ENCODE measurements at places on chromosomes 5 and 9.

GRCh38 chr5:42514754-42515153 lies 91.5 kb downstream of the GHR start:
- H3K27ac ChIP-seq: no peak overlapping the region
- H3K4me1 ChIP-seq: no peaks in the 10 kb centered on the region
- no peak for DNase-seq
- H3K4me3 ChIP-seq: no peak overlapping the region
- no peaks in the 10 kb centered on the region for H3K36me3 ChIP-seq

GRCh38 chr5:155729684-155730059 lies 597.3 kb upstream of the SGCD start:
- H3K4me3 ChIP-seq: no peak overlapping the region
- H3K4me1 ChIP-seq: peaks cover 2% of the 10 kb centered on the region
- DNase-seq: peak; percentile 24
- no peak overlapping the region for H3K27ac ChIP-seq
- H3K36me3 ChIP-seq: no peaks in the 10 kb centered on the region
- peaks cover 16% of the 10 kb centered on the region for H3K27me3 ChIP-seq

- no peaks in the 10 kb centered on the region for H3K27me3 ChIP-seq
- H3K4me1 ChIP-seq: no peaks in the 10 kb centered on the region
- DNase-seq: no peak
- H3K36me3 ChIP-seq: no peaks in the 10 kb centered on the region
Observed at GRCh38 chr9:84642553-84643141, 26.9 kb upstream of the NTRK2 start.

- H3K27me3 ChIP-seq: no peaks in the 10 kb centered on the region
- no peaks in the 10 kb centered on the region for H3K36me3 ChIP-seq
- no peak for DNase-seq
- no peak overlapping the region for H3K4me3 ChIP-seq
- H3K4me1 ChIP-seq: peaks cover 4% of the 10 kb centered on the region
Observed at GRCh38 chr5:168214071-168214470, 77.4 kb upstream of the WWC1 start.

- H3K27ac ChIP-seq: no peak overlapping the region
- no peaks in the 10 kb centered on the region for H3K36me3 ChIP-seq
- peaks cover 4% of the 10 kb centered on the region for H3K4me1 ChIP-seq
- DNase-seq: no peak
- no peaks in the 10 kb centered on the region for H3K27me3 ChIP-seq
Observed at GRCh38 chr9:97866300-97866699, 13.3 kb downstream of the FOXE1 start.

GRCh38 chr5:116313366-116313765 lies 228.5 kb downstream of the COMMD10 start:
- no peak overlapping the region for H3K4me3 ChIP-seq
- H3K36me3 ChIP-seq: no peaks in the 10 kb centered on the region
- no peaks in the 10 kb centered on the region for H3K27me3 ChIP-seq
- DNase-seq: no peak

DNA sequence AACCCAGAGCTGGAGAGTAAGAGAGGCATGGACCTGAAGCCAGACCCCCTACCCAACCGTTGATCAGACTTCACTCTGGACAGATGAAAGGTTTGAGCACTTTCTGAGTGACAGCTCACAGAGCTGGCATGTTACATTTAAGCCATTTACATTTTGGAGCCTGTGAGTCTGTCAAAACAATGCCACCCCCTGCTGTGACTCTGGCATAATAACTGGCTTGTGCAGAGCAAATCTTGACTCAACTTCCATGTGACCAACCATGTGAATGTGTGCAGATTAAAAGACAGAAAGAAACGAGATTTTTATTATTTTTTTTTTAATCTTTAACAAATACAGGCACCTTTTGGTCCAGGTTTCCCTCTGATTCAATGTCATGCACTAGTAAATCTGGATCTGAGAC lies 48.5 kb downstream of the MFAP3 start:
- no peak for DNase-seq
- no peak overlapping the region for H3K4me3 ChIP-seq
- H3K4me1 ChIP-seq: peaks cover 16% of the 10 kb centered on the region
- H3K36me3 ChIP-seq: no peaks in the 10 kb centered on the region
- peaks cover 2% of the 10 kb centered on the region for H3K27me3 ChIP-seq
- no peak overlapping the region for H3K27ac ChIP-seq

DNA sequence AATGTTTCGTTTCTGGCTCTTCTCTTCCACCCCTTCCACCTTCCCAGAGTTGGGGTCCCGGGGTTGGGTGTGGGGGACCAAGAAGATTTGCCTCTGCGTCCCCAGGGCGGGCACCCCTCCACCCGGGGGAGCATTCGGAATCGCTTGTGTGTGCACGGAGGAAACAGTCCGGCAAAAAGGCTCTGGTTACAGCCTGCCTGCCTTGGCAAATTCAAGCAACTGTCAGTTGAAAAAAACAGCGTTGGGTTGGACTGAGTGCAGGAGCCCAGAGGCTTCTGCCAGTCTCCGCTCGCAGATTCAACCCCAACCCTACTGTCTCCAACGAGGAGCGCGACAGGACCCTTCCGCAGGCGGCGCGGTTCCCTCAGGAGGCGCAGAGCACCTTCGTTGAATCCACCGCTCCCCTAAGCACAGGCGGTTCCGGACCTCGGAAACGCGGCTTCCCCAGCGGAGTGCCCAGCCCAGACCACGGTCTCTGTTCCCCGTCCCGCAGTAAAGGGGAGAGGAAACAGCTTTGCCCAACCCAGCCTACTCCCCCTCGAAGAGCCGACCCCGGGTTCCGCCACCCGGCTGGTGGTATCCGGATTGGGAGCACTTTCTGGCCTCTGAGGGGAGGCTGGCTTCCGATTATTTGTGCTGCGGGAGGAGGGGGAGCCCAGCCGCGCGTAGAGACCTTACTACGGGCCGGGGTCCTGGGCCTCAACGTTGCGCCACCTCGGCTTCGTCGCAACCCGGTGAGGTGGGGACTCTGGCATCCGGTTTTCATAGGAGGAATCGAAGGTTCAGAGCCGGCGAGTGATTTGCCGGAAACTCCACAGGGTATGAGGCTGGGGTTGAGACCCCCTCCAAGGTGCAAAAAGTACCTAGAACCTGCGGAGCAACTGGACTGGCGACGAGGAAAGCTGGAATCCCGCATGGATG lies 9.6 kb downstream of the LHX6 start:
- H3K4me1 ChIP-seq: peaks cover 9% of the 10 kb centered on the region
- DNase-seq: no peak
- peaks cover 94% of the 10 kb centered on the region for H3K27me3 ChIP-seq
- no peak overlapping the region for H3K27ac ChIP-seq

DNA sequence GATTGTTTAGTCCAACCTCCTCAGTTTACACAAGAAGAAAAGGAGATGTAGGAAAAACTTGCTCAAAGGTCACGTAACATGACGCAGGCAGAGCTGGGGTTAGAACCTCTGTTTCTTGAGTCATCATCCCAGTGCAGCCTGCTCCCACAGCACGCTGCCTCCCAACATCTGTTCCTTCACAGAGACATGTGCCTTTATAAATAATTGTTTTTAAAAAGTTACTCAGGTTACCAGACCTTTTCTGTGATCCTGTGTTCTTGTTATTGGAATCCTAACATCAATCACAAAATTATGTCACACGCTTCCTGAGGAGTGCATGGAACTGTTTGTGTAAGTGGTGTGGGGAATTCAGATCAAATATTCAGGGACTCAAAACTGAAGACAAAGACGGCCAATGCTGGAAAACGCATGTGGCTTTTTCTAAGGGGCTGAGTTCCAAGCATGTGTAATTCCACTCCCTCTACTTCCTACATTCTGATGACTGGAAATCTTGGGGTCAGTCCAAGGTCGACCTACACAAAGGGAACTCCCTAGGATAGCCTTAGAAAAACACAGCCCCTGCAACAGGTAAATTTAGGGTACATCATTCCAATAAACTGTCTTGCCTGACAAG lies 184.3 kb downstream of the TSSK1B start:
- H3K27me3 ChIP-seq: no peaks in the 10 kb centered on the region
- H3K4me1 ChIP-seq: peaks cover 10% of the 10 kb centered on the region
- no peaks in the 10 kb centered on the region for H3K36me3 ChIP-seq
- H3K27ac ChIP-seq: no peak overlapping the region
- DNase-seq: no peak

DNA sequence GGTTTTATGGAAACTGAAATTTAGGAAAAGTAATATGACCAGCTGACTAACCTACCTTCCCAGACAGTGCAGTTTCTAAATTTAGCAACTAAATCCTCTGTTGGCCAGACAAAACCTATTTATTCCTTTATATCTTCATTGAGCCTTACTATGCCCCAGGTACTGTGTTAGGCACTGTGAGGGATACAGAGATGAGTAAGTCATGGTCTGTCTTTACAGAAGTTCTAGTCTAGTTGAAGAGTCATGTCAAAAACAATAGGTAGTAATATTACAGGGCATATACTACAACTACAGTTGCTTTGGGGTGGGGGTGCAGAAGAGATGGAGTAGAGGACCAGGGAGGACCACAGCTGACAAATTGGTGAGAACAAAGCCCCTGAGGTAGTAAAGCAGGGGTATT lies 42.8 kb downstream of the FBXO38 start:
- H3K27me3 ChIP-seq: no peaks in the 10 kb centered on the region
- no peak overlapping the region for H3K27ac ChIP-seq
- H3K4me1 ChIP-seq: peaks cover under 1% of the 10 kb centered on the region
- no peak overlapping the region for H3K4me3 ChIP-seq
- peaks cover 23% of the 10 kb centered on the region for H3K36me3 ChIP-seq

GRCh38 chr5:34041247-34041972 lies 1.6 kb downstream of the C1QTNF3 start:
- no peak overlapping the region for H3K27ac ChIP-seq
- H3K4me3 ChIP-seq: no peak overlapping the region
- H3K27me3 ChIP-seq: no peaks in the 10 kb centered on the region
- H3K36me3 ChIP-seq: peaks cover under 1% of the 10 kb centered on the region

DNA sequence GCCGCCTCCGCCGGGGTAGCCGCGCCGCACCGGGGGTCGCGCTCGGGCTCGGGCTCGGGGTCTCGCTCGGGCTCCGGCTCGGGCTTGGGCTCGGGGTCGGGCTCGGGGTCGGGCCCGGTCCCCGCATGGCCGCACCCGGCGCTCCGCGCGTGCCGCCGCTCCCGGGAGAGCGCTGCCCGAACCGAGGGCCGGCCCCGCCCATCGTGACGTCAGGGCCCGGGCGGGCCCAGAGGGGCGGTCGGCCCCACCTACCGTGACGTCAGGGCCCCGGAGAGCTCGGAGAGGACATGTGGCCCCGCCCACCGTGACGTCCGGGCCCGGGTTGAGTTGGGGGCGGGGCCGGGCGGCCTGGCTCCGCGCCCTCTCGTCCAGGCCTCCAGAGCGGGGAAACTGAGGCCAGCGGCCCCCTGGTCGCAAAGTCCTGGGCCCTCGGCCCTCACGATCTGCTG lies at the start of gene NSMF:
NSMF (minus strand) TSS at position 183 of the 449 bp plus-strand sequence. CDS start 232 bp downstream, outside the sequence.
- no peak within 1 kb of the TSS for H3K27ac ChIP-seq
- DNase-seq: peak; percentile 92
- H3K4me1 ChIP-seq: peaks cover 20% of the 10 kb centered on the region

- H3K27ac ChIP-seq: no peak overlapping the region
- peak overlapping the region; percentile 64 for H3K4me3 ChIP-seq
- H3K4me1 ChIP-seq: peaks cover 15% of the 10 kb centered on the region
- H3K36me3 ChIP-seq: no peaks in the 10 kb centered on the region
- DNase-seq: peak; percentile 77
Observed at GRCh38 chr9:137406876-137407589, 15.9 kb downstream of the EXD3 start.

- no peak overlapping the region for H3K27ac ChIP-seq
- no peak overlapping the region for H3K4me3 ChIP-seq
- DNase-seq: no peak
Observed at GRCh38 chr5:134437340-134437846, 25.7 kb upstream of the CDKN2AIPNL start.

GRCh38 chr9:98410185-98410697 lies 154.8 kb upstream of the TBC1D2 start:
- no peaks in the 10 kb centered on the region for H3K36me3 ChIP-seq
- H3K27ac ChIP-seq: no peak overlapping the region
- peak; percentile 31 for DNase-seq
- H3K4me3 ChIP-seq: peak overlapping the region; percentile 30

- no peaks in the 10 kb centered on the region for H3K27me3 ChIP-seq
- H3K4me1 ChIP-seq: peaks cover 66% of the 10 kb centered on the region
- no peak overlapping the region for H3K4me3 ChIP-seq
- no peak overlapping the region for H3K27ac ChIP-seq
- DNase-seq: no peak
- peaks cover 57% of the 10 kb centered on the region for H3K36me3 ChIP-seq
Observed at GRCh38 chr9:128391956-128392301, 20.8 kb downstream of the URM1 start.

GRCh38 chr5:60287174-60287771 lies 393.7 kb upstream of the PDE4D start:
- no peak overlapping the region for H3K4me3 ChIP-seq
- peak; percentile 69 for DNase-seq
- H3K27me3 ChIP-seq: no peaks in the 10 kb centered on the region
- no peak overlapping the region for H3K27ac ChIP-seq
- H3K4me1 ChIP-seq: no peaks in the 10 kb centered on the region

- DNase-seq: peak; percentile 11
- no peak overlapping the region for H3K4me3 ChIP-seq
- no peak overlapping the region for H3K27ac ChIP-seq
- H3K36me3 ChIP-seq: no peaks in the 10 kb centered on the region
- H3K27me3 ChIP-seq: no peaks in the 10 kb centered on the region
Observed at GRCh38 chr5:87754009-87754757, 341.5 kb upstream of the CCNH start.

GRCh38 chr9:95053611-95054570 lies 263.6 kb downstream of the FANCC start:
- no peaks in the 10 kb centered on the region for H3K36me3 ChIP-seq
- no peak overlapping the region for H3K4me3 ChIP-seq
- H3K27ac ChIP-seq: no peak overlapping the region

- H3K27ac ChIP-seq: no peak overlapping the region
- DNase-seq: no peak
- H3K4me1 ChIP-seq: peaks cover 2% of the 10 kb centered on the region
- no peaks in the 10 kb centered on the region for H3K27me3 ChIP-seq
- no peak overlapping the region for H3K4me3 ChIP-seq
Observed at GRCh38 chr5:140367256-140368013, 7.4 kb downstream of the SLC4A9 start.

DNA sequence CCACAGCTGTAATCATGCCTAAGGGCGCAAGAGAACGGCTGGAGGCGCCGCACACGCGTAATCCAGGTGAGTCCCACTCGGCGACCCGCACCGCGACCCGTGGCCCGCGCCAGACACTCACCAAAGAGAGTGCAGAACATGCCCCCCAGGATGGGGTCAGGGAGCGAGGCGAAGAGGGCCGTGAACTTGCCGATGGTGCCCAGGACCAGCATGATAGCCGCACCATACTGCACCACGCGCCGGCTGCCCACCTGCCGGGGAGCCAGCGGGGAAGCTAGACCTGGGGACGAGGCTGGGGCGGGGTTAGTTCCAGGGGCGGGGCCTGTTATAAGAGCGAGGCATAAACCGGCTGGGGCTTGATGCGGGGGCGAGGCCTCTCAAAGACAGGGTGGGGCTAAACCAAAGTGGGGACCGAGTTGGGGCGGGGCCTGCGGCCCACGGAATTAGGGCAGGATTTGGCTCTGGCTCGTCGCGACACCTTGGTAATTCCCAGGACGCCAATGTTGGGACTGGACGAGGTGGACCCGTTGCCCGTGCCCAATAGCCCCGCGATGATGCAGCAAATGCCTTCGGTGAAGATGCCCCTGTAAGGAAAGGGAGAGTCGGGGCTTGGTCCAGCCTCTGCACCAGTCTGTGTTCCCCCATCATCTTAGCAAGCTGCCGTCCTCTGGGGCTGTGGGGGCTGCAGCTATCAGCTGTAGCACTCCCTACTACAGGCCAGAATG lies 4.8 kb downstream of the SLC23A1 start:
- no peak overlapping the region for H3K27ac ChIP-seq
- no peak overlapping the region for H3K4me3 ChIP-seq
- no peaks in the 10 kb centered on the region for H3K27me3 ChIP-seq
- H3K4me1 ChIP-seq: no peaks in the 10 kb centered on the region

Measured in neuronal stem cell (in vitro differentiated cells).